ENCODE measurements at places on chromosomes 16 and 17.

DNA sequence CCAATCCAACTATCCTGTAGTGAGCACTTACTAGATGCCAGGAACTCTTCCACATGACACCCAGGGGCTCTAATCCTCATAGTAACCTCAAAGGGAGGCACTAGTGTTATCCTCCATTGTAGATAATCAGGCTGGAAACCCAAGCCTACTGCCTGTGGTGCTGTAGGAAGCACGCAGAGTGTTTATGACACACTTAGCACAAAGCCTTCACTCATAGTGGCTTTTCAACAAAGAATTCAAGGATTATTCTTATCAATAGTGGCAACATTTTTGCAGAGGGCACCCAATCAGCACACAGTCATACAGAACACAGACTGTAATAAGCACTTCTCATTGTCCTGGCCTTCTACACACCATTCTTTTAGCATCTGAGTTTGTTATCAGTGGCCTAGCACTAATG is 18.5 kb upstream of the SOX9 start:
- no peak for DNase-seq

- DNase-seq, result peak; percentile 51
These were observed 2.2 kb downstream of the TIMP2 start for GRCh38 chr17:78922816-78923498.

DNA sequence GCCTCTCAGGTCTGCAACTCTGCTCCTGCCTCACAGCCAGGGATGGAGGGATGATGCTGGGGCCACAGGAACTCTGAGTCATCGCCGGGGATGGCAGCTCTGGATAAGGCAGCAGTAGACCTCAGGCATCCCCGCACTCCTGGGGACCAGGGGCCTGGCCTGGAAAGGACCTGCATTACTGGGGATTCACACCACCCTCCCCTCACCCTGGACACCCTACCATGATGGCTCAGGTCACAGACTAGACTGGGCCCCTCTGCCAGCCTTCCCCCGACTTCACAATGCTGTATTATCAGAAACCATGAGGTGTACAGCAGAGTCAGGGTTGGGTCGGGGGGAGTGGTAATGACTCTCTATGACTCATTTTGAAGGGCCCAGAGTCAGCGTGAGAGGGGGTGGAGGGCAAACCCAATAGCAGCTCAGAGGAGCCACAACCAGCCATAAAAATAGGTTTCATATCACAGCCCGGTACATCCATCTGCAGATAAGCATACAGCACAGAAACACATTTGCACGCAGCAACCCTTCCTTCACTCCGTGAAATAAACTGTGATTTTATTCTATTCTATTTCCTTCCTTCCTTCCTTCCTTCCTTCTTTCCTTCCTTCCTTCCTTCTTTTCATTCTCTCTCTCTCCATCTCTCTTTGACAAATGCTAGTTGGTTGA is 28.8 kb downstream of the DYNLRB2 start:
- no peak for DNase-seq

DNA sequence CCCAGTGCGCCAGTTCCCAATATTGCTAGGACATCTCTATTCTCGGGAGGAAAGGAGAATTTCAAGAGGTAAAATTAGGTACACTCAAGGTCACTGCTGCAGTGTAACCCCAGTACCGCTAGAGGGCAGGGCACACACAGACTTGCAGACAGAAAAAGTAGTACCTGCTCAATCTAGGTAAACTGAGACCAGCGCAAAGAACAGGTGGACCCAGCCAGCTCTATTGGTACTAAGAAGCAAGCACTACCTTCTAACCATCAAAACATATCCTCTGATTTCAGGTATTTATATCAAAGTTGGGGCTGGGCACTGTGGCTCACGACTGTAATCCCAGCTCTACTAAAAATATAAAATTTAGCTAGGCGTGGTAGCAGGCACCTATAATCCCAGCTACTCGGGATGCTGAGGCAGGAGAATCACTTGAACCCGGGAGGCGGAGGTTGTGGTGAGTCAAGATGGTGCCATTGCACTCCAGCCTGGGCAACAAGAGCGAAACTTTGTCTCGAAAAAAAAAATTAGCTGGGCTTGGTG is 3.6 kb upstream of the WDR81 start:
- peak; percentile 62 for DNase-seq

DNA sequence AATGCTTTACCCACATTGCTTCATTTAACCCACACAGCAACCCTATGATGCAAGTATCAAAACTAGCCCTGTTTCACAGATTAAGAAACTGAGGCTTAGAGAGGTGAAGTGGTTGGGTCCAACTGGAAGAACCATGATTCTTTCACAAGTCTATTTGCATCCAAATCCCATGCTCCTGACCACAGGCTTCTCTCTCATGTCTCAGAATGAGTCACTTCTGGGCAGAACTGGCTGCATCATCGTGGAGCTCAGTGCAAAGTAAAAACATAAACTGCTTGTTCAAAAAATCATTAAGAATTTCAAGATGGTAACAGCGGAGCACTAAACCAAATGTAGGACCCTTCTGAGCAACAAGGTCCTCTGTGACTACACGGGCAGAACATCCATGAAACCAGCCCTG is 20.2 kb upstream of the CES1 start:
- DNase-seq, result no peak

DNA sequence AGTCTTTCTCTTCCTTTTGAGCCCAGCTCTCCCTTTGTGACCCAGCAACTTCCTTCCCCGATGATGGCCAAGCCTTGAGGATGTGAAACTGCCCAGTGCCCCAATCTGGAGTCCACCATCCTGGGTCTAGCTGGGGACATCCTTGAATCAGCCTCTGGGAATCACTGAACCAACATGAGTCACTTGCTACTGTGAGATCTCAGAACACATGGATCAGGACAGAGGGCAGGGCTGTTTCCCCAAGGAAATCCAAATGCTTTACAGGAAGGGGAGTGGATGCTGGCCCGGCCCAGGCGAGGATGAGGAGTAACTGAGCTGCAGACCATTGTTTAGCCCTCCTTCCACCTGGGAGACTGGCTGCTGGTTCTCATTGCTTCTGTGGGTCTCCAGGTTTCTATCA is 547.6 kb downstream of the WWOX start:
- no peak for DNase-seq

DNA sequence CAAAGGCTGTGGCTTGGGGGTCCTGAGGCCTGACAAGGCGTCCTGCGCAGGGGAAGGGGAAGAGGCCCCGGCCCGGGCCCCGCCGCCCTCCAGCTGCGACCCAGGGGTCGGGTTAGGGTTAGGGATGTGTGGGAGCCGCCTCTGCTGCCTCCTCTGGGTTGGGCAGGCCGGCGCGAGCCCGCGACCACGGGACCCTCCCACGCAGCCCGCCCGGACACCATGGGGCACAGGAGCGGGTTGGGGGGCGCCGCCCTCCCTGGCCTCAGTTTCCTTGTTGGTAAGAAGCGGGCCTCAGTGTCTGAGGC is 386 bp downstream of the CIAO3 start:
- DNase-seq, result no peak

DNA sequence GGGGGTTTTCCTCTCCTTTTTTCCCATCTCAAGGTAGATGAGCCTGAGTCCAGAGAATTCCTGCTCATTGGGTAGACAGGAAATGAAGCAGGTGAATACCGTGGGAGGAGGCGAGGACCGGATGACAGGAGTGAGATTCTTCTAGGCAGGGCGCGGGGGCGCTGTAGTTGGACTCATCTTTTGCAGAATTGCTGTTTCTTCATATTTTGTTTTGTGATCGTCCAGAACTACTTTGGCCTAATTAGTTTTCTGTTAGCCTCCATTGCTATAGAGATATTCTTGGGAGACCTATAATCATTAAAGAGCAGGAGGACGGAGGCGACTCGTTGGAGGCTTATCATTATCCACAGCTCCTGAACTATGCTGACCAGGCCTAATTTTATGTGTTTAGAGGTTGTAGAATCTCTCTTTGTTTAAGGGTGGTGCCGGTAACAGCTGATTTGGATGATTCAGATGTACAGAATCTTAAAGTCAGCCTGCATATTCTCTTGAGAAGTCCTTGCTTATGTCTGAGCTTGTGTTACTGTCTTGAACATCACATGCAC is 650 bp downstream of the ATP6V0A1 start:
- DNase-seq, result peak; percentile 36

- no peak for DNase-seq
These were observed at the start of gene ZPBP2 for GRCh38 chr17:39867880-39868553. ZPBP2 (plus strand) TSS chr17:39868202; CDS start chr17:39868355, 153 bp downstream.

DNA sequence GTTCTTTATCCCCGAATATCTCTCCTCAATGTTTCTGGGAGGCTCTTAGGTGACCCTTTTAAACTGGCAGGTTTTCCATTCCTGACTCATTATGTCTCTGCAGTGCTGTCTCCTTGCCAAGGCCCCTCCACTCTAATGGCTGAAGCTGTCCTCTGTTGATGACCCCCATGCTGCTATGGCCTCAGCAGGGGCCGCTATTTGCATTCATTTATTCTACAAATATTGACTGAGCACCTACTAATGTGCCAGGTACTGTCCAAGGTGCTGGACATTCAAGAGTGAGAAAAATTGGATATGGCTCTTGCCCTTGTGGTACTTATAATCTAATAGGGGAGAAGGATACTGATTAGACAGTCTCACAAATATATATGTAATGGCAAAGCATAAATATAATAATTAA is 55.4 kb downstream of the GP2 start:
- DNase-seq, result no peak

DNA sequence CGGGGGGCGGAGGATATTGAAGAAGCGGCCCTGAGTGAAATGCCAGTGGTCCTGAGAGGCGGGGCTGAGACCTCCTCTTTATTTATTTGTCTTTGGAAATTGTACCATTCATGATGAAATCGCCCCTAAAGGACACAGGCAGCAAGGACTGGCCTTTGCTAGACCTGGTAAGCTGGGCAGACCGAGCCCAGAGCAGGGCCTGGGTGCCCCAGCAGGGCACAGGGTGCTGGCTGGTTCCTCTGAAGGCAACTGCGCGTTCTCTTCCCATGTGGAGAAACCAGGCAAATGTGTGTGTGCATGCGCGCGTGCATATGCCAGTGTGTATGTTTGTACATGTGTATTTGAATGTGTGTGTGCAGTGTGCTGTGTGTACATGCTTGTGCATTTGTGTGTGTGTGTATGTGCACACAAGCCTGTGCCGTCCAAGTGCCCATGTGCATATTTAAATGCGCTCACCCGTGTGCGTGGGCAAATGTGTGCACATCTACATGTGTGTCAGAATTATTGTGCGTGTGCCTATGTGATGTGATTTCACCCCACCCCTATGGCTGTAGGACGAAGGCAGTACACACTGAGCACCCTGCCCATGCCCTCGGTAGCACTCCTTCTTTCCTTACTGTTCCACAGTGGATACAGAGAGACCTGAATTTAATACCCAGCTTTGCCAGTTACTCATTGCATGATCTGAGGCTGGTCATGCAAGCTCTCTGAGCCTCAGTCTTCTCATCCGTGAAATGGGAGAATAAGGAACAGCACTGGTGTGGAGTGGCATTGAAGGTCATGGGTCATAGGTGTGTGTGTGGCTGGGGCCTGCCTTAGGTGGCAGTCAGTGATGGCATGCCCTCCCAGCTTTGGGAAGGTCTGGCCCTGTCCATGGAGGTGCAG is 105.2 kb downstream of the CMIP start:
- DNase-seq, result no peak

- DNase-seq, result peak; percentile 43
These were observed 11.3 kb downstream of the RFFL start for GRCh38 chr17:35052241-35052610.

DNA sequence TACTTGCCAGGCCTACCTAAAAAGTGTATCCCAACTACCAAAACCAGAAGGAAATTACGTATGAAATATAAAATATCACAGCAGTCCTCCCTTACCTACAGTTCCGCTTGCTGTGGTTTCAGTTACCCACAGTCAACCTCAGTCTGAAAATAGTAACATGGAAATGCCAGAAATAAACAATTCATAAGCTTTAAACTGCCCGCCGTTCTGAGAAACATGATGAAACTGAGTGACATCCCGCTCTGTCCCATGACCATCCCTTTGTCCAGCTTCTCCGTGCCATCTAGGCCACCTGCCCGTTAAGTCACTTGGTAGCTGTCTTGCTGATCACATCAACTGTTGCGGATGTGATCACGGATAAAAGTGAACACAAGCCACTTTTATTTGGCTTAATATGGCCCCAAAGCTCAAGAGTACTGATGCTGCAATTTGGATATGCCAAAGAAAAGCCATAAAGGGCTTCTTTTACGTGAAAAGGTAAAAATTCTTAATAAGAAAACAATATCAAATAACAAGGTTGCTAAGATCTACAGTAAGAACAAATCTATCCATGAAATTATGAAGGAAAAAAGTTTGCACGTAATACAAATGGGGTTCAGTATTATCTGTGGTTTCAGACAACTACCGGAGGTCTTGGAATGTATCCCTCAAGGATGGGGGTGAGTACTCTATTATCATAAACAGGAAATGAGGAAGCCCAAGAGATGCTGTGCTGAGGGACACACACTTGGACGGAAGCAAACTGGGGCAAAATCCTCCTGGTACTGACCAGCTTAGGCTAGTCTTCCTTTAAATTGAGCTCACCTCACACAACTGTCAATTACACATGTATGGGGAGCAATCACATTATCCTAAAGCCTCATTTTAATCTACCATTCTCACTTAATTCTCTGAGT is 8.2 kb downstream of the USP22 start:
- peak; percentile 78 for DNase-seq

DNA sequence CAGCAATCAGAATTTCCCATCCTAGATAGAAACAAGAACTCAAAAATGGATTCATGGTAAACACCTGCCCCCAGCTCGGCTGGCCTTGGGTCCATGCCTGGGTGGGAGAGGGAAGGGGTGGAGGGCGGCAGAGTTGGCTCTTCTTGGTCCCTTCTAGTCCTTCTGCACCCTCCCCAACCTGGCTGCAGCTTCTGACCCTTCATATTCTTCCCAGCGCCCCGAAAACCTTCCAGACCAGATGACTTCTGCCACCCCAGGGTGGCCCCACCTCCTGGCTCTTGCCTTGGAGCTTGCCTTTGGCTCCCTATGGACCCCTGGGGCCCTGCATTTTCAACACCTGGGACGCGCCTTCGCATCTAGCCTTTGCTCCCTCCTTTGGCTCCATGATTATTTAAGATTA is 5.4 kb upstream of the GJD3 start:
- no peak for DNase-seq

GRCh38 chr17:77325577-77326075 is 184.9 kb downstream of the SEC14L1 start:
- DNase-seq, result peak; percentile 79

- DNase-seq, result no peak
These were observed 113.3 kb upstream of the ERCC4 start for GRCh38 chr16:13806671-13807070.

GRCh38 chr17:81197409-81197795 is 25.4 kb downstream of the CEP131 start:
- DNase-seq, result no peak

All from inflammatory macrophage (primary cell).